ENCODE measurements at places on chromosomes 2 and 18.

GRCh38 chr2:567865-568638, 109.2 kb downstream of the TMEM18 start:
- DNase-seq: no peak

DNA sequence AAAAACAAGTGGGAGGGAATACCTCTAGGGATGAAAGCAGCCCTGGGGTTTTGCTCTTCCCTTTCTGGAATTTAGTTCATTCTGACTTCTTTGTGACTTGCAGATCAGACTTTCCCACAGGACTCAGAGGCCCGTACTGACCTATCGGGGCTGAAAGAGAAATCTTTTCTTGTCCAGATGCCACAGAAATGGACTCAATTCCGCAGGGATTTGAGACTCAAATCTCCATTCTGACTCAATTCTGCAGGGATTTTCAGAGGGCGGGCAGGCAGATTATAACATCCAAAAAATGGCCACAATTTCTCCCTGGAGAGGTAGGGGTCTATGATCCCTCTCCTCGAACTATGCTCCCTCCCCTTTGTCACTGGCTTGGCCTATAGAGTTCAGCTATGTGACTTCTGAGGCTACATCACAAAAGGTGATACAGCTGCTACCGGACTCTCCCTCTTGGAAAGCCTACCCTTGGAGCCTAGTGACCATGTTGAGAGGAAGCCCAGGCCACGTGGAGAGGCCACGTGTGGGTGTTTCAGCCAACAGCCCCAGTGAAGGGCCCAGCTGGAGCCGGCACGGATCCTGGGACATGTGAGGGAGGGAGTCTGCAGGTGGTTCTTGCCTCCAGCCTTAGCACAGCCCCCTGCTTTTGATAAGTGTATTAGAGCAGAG, 4.8 kb upstream of the EFHD1 start:
- DNase-seq: no peak

DNA sequence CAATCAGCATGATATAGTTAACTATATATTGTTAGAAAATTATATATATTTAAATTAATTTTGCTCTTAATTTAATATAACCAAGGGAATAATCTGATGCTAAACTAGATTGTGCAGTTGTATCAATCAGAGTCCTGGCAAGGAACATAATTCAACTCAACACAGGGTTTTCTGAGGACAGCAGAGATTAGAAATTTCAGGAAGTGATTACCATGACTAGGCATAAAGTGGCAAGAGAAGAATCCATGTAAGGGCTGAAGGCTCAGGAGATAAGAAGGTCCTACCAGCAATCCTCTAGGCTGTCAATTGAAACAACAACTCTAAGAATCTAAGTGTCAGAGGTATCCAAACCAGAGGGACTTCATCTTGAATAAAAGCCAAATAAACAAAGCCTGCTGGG, 807.8 kb downstream of the DSC3 start:
- no peak for DNase-seq

DNA sequence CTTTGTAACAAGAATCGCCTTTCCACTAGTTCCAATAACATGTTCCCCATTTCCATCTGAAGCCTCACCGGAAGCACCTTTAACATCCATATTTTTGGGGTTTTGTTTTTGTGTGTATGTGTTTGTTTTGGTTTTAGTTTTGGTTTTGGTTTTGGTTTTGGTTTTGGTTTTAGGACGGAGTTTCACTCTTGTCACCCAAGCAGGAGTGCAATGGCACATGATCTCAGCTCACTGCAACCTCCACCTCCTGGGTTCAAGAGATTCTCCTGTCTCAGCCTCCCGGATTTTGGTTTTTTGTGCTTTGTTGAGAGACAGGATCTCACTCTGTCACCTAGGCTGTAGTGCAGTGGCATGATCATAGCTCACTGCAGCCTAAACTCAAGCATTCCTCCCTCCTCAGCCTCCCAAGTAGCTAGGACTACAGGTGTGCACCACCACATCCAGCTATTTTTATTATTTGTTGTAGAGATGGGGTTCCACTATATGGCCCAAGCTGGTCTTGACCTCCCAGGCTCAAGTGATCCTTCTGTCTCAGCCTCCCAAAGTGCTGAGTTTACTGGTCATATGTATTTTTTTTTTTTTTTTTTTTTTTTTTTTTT, 36.3 kb downstream of the TGOLN2 start:
- no peak for DNase-seq

DNA sequence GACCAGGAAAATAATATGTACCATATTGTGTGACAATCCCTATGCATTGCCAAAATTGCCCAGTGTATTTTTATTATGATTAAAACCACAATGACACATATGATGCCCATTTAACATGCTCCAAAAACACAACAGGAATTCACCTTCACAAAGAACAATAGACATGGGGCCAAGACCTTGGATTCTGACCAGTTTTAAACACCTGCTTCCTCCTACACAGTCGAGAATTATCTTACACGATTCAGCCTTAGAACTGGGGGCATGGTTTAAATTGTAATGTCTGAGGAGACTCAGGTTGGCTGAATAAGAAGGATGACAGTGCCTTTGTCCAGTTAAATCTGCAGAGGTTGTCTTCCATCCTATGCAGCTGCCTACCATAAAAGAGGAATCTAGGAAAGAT, 212.7 kb downstream of the PLCL1 start:
- DNase-seq: no peak

Data from pancreas (tissue), 10 donors.